Activated CD8-positive, alpha-beta memory T cell treated with anti-CD3 and anti-CD28 coated beads for 1 hour (primary cell): ENCODE measurements at places on chromosomes 4 and X.

GRCh38 chr4:4420421-4420820 is 33.5 kb downstream of the NSG1 start:
- no peak for DNase-seq

DNA sequence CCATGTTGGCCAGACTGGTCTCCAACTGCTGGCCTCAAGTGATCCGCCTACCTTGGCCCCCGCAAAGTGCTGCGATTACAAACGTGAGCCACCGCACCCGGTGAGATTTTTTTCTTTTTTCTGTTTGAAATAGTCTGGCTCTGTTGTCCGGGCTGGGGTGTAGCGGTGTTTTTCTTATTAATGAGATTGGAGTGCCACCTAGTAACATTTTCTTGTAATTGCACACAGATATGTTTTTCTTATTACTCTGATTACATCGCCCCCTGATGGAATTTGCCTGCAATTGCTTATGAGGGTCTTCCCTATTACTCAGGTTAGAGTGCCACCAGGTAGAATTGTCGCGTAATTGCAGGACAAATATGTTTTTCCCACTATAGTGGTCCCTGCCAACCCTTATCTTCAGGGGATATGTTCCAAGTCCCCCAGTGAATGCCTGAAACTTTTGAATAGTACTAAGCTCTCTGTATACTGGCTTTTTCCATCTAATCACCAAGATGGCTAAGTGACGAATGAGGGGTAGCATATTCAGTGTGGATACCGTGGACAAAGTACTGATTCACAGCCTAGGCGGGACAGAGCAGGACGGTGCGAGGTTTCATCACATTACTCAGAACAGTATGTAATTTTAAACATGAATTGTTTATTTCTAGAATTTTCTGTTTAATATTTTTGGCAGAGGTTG is 8.6 kb upstream of the PDHA1 start:
- DNase-seq, result no peak

GRCh38 chrX:72366701-72367454 is 61.2 kb upstream of the CITED1 start:
- no peak for DNase-seq

GRCh38 chr4:18934197-18934596 is 912.6 kb upstream of the LCORL start:
- DNase-seq, result no peak

DNA sequence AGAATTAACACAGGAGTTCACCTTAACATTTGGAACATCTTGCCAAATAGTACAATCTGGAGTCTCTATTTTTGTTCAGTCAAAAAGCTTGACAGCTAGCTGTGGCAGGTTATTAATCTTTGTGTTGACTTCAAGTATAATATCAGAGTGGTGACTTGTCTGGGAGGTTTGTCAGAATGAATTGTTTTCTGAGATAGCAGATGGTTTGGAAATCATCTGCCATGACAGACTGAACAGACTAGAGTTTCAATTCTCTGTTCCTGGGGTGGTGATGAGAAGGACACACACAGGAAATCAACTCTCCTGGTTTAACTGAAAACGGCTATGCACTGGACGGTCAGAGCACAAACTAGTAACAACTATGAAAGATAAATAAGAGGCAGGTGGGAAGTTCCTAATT is 203.3 kb upstream of the EMCN start:
- DNase-seq, result no peak

DNA sequence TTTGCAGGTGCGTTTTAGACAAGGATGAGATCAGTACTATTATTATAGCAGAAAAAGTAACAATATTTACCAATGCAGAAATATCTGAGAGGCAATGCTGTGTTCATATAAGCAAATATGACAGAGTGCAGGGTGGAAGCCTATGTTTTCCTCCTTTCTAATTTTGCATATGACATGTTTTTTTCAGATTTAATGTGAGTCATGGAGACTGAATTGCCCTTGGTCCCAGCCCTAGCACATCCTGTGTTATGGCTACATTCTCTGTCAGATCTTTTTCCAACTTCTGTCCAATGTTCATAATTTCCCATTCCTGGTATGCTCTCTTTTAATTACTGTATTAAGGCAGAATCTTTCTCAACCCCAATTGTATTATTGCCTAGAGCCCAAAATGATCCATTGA is 165.6 kb downstream of the SLC7A11 start:
- no peak for DNase-seq

DNA sequence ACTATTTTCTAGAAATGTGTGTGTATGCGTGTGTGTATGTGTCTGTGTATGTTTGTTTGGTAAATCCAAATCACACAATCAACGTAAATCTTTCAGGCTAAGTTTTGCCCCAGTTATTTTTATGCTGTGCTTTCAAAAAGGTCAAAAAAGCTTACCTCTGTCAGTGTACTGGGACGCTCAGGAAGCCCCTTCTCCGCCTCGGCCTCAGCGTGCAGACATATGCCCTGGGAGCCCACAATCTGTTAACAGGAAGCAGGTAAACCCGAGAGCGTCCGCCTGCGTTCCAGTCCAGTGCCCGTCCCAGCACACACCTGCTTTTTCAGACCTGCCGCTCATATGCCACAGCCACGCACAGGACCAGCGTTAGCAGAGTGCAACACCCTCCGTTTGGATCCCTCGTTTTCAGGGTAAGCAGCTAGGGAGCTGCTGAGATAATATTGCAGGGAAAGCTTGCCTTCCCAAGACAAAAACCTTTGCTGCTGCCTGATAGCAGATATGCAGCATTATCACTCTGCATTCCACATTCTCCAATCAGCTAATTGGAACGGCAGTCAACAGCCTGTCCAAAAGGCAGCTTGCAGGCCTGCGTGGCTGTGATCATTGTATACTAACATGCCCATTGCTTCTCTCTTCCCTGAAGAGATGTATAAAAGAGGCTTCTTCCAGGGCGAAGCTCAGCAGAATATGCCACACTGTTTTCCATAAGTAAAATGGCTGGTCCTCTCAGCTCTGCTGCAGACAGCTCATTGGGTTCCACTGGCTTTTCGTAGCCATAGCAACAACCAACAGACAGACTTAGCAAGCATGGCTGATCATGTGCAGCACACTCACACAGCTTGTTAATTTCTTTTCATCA is at the start of gene SORBS2:
Gene SORBS2, minus strand, starts transcription at position 686 of the 856 bp plus-strand sequence. CDS start 121,623 bp downstream, outside the sequence.
- DNase-seq, result no peak

GRCh38 chr4:63841266-63841665 is 568.0 kb downstream of the TECRL start:
- DNase-seq, result no peak

- no peak for DNase-seq
These were observed 47.6 kb downstream of the ABCG2 start for GRCh38 chr4:88110826-88111225.

DNA sequence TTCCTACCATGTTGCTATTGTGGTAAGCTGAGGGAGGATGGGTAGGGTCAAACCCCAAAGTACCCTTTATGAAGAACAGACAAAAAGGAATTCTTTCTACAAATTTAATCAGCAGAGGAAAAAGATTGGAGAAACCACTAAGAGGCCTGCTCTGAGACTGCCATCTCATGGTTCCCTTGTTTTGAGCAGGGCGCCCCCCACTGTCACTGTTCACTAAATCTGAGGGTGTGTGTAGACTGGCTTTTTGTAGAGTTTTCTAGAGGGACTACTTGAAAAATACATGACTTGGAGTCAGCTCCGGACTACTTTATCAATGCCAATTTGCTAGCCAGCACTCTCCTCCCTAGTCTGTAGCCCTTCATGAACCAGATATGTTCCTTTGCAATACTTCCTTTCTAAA is 324.8 kb downstream of the FRMPD4 start:
- no peak for DNase-seq

- DNase-seq, result no peak
These were observed 130.8 kb upstream of the FRG1 start for GRCh38 chr4:189809839-189810238.

DNA sequence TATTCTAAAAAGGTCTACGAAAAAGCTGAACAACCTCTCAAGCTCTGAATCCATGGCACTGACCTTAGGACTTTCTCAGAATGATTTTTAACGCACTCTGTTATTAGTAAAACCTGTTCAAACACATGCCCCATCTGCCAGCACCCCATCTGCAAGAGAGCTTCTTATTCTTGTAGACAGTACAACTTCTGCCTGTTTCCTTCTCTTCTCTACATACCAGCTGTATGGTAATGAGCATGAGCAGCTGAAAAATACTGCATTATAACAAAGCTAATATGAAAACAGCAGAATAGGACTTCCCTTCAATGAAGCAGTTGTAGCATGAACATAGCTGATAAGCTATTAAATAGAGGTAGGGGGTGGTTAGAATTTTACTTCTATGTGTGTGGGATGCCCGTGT is 167.9 kb downstream of the FBXW7 start:
- DNase-seq, result no peak

- no peak for DNase-seq
These were observed 210.5 kb downstream of the PWWP3B start for GRCh38 chrX:106378616-106379015.

DNA sequence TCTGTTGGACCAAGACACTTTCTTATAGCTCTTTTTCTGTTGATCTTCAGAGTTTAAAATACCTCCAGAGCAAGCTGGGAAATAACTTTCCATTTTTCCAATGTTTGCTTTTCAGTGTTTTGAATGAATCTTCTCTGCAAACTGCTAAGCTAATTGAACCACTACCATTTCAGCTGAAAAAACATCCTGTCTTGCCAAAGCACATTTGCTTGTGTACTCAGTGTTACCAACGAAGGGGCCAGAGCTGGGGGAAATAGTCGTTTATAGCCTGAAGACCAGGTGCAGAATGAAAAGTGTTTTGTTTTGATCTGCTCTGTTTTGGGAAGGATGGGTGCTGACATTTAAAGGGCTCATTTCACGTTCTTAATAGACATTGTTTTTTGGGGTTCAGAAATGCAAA is 88.4 kb upstream of the CLNK start:
- DNase-seq, result no peak

- no peak for DNase-seq
These were observed 28.3 kb downstream of the FGFRL1 start for GRCh38 chr4:1039493-1040343.

DNA sequence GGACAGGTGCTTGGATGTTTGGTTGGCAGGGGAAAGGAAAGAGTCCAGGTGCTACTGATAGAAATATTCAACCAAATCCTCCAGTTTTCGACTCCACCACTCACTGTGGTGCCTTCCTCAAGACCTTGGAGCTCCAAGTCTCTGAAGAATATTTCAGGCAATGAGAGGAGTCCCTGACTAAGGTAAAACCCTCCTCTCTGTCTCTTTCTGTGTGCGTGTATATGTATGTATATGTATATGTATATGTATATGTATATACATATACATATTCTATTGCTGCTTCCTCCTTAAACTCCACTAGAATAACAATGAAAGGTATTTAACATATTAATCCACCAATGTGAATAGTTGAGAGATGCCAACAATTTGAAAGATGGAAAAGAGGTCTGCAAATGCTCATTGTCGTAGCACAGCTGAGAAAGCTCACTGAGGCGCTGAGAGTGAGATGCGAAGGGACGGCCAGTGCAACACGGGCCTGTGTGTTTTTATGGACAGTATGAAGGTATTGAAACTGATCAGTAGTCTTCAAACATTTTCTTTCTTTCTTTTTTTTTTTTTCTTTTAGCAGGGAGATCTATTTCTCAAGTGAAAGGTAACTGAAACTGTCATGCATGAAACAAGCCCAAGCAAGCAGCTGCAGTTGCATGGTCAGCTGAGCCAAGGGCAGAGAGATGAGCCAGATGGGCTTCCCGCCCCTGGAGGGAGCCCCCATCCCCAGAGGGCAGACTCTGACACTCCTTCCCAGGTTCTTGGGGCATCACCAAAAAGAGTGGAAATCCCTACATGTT is 41.1 kb upstream of the HS3ST1 start:
- no peak for DNase-seq

- DNase-seq, result no peak
These were observed 4.6 kb downstream of the ARHGAP10 start for GRCh38 chr4:147736458-147736857.

DNA sequence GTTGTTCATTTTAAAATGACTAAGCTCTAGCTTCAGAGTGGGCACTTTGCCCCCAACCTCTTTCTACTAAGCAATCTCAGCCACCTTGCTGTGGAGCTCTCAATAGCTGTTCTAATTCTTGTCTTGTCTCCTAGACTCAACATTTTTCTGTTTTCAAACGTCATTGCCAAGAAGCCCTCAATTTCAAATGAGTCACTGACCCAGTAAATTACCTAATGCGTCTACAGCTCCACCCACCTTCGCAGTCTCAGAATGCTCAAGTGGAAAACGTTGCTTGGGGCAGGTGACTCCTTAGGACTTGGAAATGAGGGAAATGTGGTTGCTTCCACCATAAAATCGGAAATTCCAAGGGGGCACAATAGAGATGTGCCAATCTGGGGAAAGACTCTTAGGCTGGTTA is 59.0 kb downstream of the ING2 start:
- DNase-seq, result no peak

DNA sequence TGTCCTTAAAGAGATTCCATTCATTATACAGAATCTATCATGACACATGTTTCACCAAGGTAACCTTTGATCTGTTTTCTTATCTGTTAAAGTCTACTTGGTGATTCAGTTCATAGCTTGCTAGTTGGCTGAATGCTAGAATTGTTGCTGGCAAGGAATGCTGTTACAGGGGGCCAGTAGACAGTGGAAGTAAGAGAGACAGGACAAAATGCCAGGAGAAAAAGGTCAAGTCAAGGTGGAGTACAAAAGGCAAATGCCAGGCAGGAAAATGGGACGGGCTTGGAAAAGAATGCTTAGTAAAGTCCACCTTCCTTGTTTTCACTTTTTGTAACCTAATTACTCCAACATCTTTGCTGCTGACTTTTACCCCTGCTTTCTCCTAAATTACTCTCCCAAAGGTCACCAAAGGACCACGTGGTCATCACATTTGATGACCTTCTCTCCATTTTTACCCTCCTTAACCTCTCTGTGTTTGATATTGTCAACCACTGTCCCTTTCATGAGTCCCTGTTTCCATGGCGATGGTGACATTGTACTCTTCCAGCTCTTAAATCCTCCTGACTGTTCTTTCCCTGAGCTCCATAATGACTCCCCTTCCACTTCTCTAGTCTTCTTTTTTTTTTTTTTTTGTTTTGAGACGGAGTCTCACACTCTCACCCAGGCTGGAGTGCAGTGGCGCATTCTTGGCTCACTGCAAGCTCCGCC is 24.5 kb upstream of the TAPT1 start:
- DNase-seq, result no peak

- DNase-seq, result no peak
These were observed 52.6 kb downstream of the FNIP2 start for GRCh38 chr4:158821228-158821971.

DNA sequence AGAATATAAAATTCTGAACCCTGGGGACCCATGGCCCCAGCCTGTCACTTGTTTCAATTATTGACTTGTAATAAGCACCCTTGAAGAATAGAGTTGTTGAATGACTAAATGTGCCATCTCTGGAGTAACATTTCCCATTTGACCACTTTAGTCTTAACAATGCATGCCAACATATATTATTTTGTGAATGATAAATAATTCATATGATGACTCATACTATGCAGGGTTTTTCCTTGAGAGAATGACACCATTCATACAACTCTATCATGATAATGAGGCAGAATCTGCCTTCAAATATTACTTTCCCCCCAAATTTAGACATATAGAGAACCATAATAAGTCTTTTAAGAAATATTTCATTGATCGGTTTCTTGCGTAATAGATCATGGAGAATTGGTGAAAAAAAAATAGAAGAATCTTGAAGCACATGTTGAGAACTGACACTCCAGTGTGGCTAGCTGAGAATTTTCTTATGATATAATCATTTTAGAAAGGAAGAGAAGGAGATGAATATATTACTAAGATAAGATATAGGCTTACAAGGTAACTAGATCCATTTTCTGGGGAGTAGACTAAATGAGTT is 404.5 kb downstream of the GRXCR1 start:
- DNase-seq, result no peak
